ENCODE measurements at places on chromosomes 6 and 20.

GRCh38 chr6:38198219-38198618 lies 378.7 kb downstream of the ZFAND3 start:
- no peak for DNase-seq

GRCh38 chr6:98633886-98634285 lies 200.5 kb upstream of the POU3F2 start:
- no peak for DNase-seq

DNA sequence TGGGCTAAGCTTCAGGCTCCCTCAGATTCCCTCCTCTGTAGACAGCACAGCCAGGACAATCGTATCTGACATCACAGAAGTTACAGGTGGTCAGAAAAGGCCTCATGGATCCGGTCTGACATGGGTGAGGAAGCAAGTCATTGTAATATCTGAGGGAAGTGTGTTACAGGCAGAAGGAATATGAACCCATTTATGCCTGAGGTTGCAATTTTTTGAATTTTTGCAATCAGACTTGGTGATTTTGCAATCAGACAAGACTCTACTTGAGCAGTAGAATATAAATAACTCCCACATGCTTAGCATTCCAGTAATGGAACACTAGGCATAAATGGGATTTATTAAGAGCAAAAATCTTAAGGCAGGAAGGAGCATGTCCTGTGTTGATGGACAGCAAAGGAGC lies 52.1 kb downstream of the CBLN4 start:
- no peak for DNase-seq

GRCh38 chr6:31130751-31131150 lies 8.1 kb downstream of the PSORS1C2 start:
- DNase-seq: no peak

GRCh38 chr6:45514454-45515230 lies 136.9 kb upstream of the SUPT3H start:
- DNase-seq: no peak
